ENCODE measurements at places on chromosomes 4 and X.

DNA sequence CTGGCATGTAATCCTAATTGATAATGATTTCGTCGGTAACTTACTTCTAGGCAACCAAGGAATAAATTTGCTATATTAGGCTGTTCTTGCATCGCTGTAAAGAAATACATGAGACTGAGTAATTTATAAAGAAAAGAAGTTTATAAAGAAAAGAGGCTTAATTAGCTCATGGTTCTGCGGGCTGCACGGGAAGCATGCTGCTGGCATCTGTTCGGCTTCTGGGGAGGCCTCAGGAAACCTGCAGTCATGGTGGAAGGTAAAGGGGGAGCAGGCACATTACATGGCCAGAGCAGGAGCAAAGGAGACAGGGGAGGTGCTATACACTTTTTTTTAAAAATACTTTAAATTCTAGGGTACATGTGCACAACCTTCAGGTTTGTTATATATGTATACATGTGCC lies 290.2 kb downstream of the STK32B start:
- no peaks in the 10 kb centered on the region for H3K36me3 ChIP-seq
- no peaks in the 10 kb centered on the region for H3K4me1 ChIP-seq
- no peak for DNase-seq

DNA sequence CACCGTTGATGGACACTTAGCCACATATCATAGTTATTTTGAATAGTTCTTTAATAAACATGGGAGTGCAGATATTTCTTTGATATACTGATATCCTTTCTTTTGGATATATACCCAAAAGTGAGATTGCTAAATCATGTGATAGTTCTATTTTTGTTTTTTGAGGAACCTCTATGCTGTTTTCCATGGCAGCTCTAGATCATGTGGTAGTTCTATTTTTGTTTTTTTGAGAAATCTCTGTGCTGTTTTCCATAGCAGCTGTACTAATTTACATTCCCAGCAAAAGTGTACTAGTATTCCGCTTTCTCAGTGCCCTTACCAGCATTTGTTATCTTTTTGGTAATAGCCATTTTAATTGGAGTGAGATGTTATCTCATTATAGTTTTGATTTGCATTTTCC lies 3.6 kb downstream of the SH3BGRL start:
- no peaks in the 10 kb centered on the region for H3K27me3 ChIP-seq
- peaks cover 10% of the 10 kb centered on the region for H3K4me1 ChIP-seq
- no peak for DNase-seq

- no peak for DNase-seq
- no peaks in the 10 kb centered on the region for H3K27me3 ChIP-seq
- no peaks in the 10 kb centered on the region for H3K36me3 ChIP-seq
These were observed 217.9 kb upstream of the MAB21L2 start for GRCh38 chr4:150363721-150364688.

- no peak for DNase-seq
- H3K36me3 ChIP-seq: no peaks in the 10 kb centered on the region
- H3K27ac ChIP-seq: no peak overlapping the region
- no peaks in the 10 kb centered on the region for H3K27me3 ChIP-seq
These were observed 104.5 kb upstream of the QRFPR start for GRCh38 chr4:121485190-121485804.

GRCh38 chr4:61217222-61217621 lies 17.1 kb downstream of the ADGRL3 start:
- no peaks in the 10 kb centered on the region for H3K27me3 ChIP-seq
- DNase-seq: no peak
- H3K4me1 ChIP-seq: no peaks in the 10 kb centered on the region
- H3K36me3 ChIP-seq: no peaks in the 10 kb centered on the region

DNA sequence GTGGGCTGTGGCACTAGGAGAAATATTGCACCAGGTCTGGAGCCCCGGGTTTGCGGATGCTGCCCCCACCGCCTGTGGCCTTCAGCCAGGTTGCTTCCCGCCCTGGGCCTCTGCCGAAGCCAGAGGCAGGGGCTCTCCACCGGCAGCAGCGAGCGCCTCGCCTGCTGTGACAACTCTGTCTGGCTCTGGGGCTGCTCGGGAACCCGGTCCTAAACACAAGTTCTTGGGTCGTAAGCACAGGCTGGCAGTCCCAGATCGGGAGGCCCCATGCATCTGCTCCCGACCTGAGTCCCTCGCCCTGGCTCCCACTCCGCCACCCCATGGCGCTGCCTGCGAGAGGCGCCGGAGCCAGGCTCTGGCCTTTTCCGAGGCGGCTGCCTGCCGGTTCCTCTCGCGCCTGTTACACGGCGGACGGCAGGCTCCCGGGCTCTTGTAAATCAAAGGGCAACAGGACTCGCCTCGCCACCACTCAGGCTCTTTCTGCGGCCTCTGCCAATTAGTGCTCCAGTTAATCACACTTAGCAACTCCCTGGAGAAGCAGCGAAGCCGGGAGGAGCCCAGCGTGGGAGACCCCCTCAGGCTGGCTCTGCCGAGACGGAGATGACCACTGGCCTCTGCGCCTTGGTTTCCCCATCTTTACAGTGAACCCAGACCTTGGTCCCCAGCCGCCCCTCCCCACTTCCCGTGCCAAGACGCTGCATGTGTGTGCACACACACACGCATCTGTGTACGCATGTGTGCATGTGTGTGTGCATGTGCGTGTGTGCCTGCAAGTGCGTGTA lies 109.2 kb downstream of the DCTD start:
- H3K4me3 ChIP-seq: no peak overlapping the region
- H3K36me3 ChIP-seq: no peaks in the 10 kb centered on the region
- no peaks in the 10 kb centered on the region for H3K4me1 ChIP-seq
- H3K27ac ChIP-seq: no peak overlapping the region
- H3K27me3 ChIP-seq: no peaks in the 10 kb centered on the region

- H3K4me1 ChIP-seq: no peaks in the 10 kb centered on the region
- no peak overlapping the region for H3K4me3 ChIP-seq
- H3K27me3 ChIP-seq: no peaks in the 10 kb centered on the region
- no peaks in the 10 kb centered on the region for H3K36me3 ChIP-seq
These were observed 372.1 kb upstream of the EMCN start for GRCh38 chr4:100889898-100890297.
